Mucosa of gallbladder (tissue), 1 donor: ENCODE measurements at places on chromosomes 3 and 15. TPM values are rescaled to one million over a fixed set of nuclear protein-coding genes. Genes with fewer than 3 reads are reported as not detected.

CCR3 gene
- total RNA-seq, result not detected

CTXND1 gene
- 0.09 TPM for total RNA-seq

SLC4A7 gene
- 35.1 TPM for total RNA-seq

RPL14 gene
- total RNA-seq, result 1,215 TPM

WWTR1 gene
- total RNA-seq, result 82.8 TPM

GOLGA6L10 gene
- total RNA-seq, result 1.6 TPM

RTP3 gene
- not detected for total RNA-seq

ANXA2 gene
- 733 TPM for total RNA-seq

TGM5 gene
- 0.26 TPM for total RNA-seq

CADPS gene
- total RNA-seq, result 37.2 TPM

SNTN gene
- total RNA-seq, result not detected

CLRN1 gene
- not detected for total RNA-seq

TASOR gene
- total RNA-seq, result 58.4 TPM

TBCCD1 gene
- 11.0 TPM for total RNA-seq

DGKG gene
- total RNA-seq, result 7.3 TPM

GASK1A gene
- total RNA-seq, result 19.2 TPM

HTR3E gene
- total RNA-seq, result not detected

IRAK2 gene
- total RNA-seq, result 2.7 TPM

EBLN2 gene
- total RNA-seq, result 3.0 TPM

GOLGA6L7 gene
- total RNA-seq, result not detected

MYZAP gene
- total RNA-seq, result 8.2 TPM

PFN2 gene
- total RNA-seq, result 60.3 TPM

TEX55 gene
- not detected for total RNA-seq

GPR62 gene
- 0.55 TPM for total RNA-seq

AGBL1 gene
- not detected for total RNA-seq

GPR87 gene
- not detected for total RNA-seq

SEMA3G gene
- total RNA-seq, result 11.6 TPM

INKA1 gene
- total RNA-seq, result 4.4 TPM

SYNPR gene
- not detected for total RNA-seq

CPNE4 gene
- 0.20 TPM for total RNA-seq

PLA2G4D gene
- total RNA-seq, result not detected

ASB14 gene
- total RNA-seq, result not detected

THSD4 gene
- 71.2 TPM for total RNA-seq

GOLGA6L1 gene
- total RNA-seq, result not detected

TRH gene
- not detected for total RNA-seq

MOBP gene
- 0.14 TPM for total RNA-seq

TM4SF18 gene
- 7.7 TPM for total RNA-seq
